ENCODE measurements at places on chromosomes 3 and 15.
A peak's percentile ranks its signal among the peaks of the same experiment; 100 is the strongest.

GRCh38 chr3:186117521-186118134, 8.7 kb upstream of the ETV5 start:
- no peak for DNase-seq

DNA sequence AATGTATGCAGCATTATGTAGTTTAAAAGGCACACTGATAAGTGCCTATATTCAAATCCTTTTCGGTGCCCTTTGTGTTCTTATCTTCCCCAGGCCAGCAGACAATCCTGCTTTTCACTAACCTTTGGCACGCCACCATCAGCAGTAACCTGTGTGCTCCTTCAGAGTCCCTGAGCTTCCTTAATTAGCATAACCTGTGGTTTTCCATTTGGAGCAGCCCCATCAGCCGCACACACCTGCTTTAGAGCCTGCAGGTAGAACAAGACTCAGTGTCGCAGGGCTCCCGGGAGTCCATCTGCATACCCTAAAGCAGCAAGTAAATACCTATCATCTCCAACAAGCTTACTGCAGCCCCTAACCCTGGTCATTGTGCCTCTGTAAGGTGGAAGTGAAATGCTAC, 755.1 kb downstream of the ROBO2 start:
- DNase-seq, result no peak

GRCh38 chr3:193846569-193846968, 253.6 kb downstream of the OPA1 start:
- DNase-seq, result no peak

- DNase-seq, result peak; percentile 5
Measured at GRCh38 chr3:12796171-12797123, at the start of gene CAND2. TSS of gene CAND2 (plus strand) at chr3:12796680. CDS start at chr3:12796721, 41 bp downstream.

DNA sequence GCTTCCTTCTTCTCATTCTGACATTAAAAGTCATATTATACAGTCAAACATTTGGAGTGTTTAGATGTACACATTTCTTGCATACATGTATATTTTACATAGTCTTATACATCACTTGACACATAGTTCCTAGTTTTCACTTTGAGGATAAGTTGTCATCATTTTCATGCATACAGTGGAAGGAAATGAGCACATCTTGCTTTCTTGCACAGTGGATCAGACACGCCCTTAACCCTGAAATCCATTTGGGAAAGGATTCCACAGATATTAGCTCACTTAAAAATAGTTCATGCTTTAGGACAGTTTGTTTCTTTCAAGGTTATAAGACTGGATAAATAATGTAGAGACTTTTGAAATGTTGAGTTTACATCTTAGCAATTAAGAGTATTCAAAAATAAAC, 148.6 kb upstream of the MME start:
- no peak for DNase-seq

GRCh38 chr15:73584699-73585420, 48.3 kb downstream of the NPTN start:
- DNase-seq, result no peak

GRCh38 chr3:126112531-126113237, 28.8 kb upstream of the SLC41A3 start:
- DNase-seq, result no peak

Measured in astrocyte of the cerebellum (primary cell).